ENCODE measurements at places on chromosomes 13 and 19. TPM values are rescaled to one million over a fixed set of nuclear protein-coding genes. Genes with fewer than 3 reads are reported as not detected.

The JAK3 gene
- total RNA-seq, result 0.23 TPM

The TNNT1 gene
- 114 TPM for total RNA-seq

The RDH8 gene
- 0.22 TPM for total RNA-seq

The RTBDN gene
- total RNA-seq, result 0.10 TPM

The URAD gene
- total RNA-seq, result not detected

The CCDC194 gene
- not detected for total RNA-seq

The C19orf53 gene
- 218 TPM for total RNA-seq

The ENOX1 gene
- 0.74 TPM for total RNA-seq

The CALR gene
- total RNA-seq, result 511 TPM

The HCN2 gene
- total RNA-seq, result 35.3 TPM

The ALKBH6 gene
- 26.6 TPM for total RNA-seq

The TEX101 gene
- not detected for total RNA-seq

The C1QTNF9 gene
- total RNA-seq, result not detected

The OR10H1 gene
- total RNA-seq, result not detected

The CYP2A6 gene
- total RNA-seq, result not detected

The STARD13 gene
- 3.8 TPM for total RNA-seq

The ZNF442 gene
- total RNA-seq, result not detected

The ZNF729 gene
- total RNA-seq, result not detected

The NCR1 gene
- total RNA-seq, result not detected

The PCCA gene
- 11.6 TPM for total RNA-seq

The ZBTB32 gene
- not detected for total RNA-seq

The SSC5D gene
- 0.45 TPM for total RNA-seq

The KLF1 gene
- total RNA-seq, result 0.05 TPM

The GAPDHS gene
- not detected for total RNA-seq

The LGALS14 gene
- not detected for total RNA-seq

The PRR20E gene
- total RNA-seq, result not detected

The SHISA7 gene
- 0.02 TPM for total RNA-seq

The GRIN2D gene
- 7.9 TPM for total RNA-seq

The LHFPL6 gene
- 6.9 TPM for total RNA-seq

The PSG7 gene
- total RNA-seq, result 0.05 TPM

The PGLYRP2 gene
- total RNA-seq, result not detected

The PCDH20 gene
- not detected for total RNA-seq

The SRRM5 gene
- total RNA-seq, result 0.93 TPM

The ZNF302 gene
- 17.1 TPM for total RNA-seq

The CLDND2 gene
- total RNA-seq, result 12.5 TPM

The SIGLEC12 gene
- not detected for total RNA-seq

The PLPP2 gene
- total RNA-seq, result 78.6 TPM

The PEG3 gene
- not detected for total RNA-seq

The MCEMP1 gene
- total RNA-seq, result not detected

The CGB1 gene
- total RNA-seq, result 0.20 TPM

The POU4F1 gene
- 0.67 TPM for total RNA-seq

The POU2F2 gene
- total RNA-seq, result 0.47 TPM

The GRIK5 gene
- total RNA-seq, result 0.72 TPM

The ZNF429 gene
- total RNA-seq, result not detected

The LRRC4B gene
- total RNA-seq, result 0.93 TPM

The SIGLEC14 gene
- total RNA-seq, result 0.12 TPM

Measured in A549 treated with CORT108297 at 1 μM for 4 hours (cell line).